ENCODE measurements at places on chromosomes 13 and 19. TPM values are rescaled to one million over a fixed set of nuclear protein-coding genes. Genes with fewer than 3 reads are reported as not detected.

DNA sequence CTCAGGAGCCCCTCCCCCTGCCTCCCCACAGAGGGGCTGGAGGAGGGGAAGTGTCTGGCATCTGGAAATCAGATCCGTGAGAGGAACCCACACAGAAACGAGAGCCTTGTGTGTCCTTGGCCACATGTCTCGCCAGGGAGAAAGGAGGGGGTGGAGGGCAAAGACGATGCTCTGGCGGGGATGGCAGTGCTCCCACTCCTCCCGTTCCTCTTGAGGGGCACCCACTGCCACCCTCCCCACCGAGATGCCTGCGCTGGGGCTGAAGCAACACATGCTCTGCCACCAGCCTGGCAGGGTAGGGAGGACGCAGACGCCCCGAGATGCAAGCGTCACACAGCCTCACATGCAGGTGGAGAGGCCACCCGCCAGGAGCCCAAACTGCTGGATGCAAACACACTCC is 2.8 kb downstream of the ADGRL1 start:
- H3K36me3 ChIP-seq = no peaks in the 10 kb centered on the region
- peaks cover 15% of the 10 kb centered on the region for H3K27me3 ChIP-seq
- H3K4me1 ChIP-seq = peaks cover 27% of the 10 kb centered on the region
- H3K27ac ChIP-seq = no peak overlapping the region
- no peak for DNase-seq
- no peak overlapping the region for H3K4me3 ChIP-seq

PSG3 gene
- not detected for total RNA-seq

ZFR2 gene
- total RNA-seq = 0.54 TPM

GRCh38 chr13:110057052-110057451 is 249.9 kb downstream of the COL4A1 start:
- H3K27me3 ChIP-seq = peaks cover 4% of the 10 kb centered on the region
- H3K4me3 ChIP-seq = no peak overlapping the region
- no peaks in the 10 kb centered on the region for H3K36me3 ChIP-seq
- no peak for DNase-seq

THSD8 gene
- 25.3 TPM for total RNA-seq

GRCh38 chr13:102907886-102908515 is 62.2 kb downstream of the ERCC5 start:
- peaks cover 22% of the 10 kb centered on the region for H3K27me3 ChIP-seq
- H3K4me1 ChIP-seq = no peaks in the 10 kb centered on the region
- no peaks in the 10 kb centered on the region for H3K36me3 ChIP-seq

DNA sequence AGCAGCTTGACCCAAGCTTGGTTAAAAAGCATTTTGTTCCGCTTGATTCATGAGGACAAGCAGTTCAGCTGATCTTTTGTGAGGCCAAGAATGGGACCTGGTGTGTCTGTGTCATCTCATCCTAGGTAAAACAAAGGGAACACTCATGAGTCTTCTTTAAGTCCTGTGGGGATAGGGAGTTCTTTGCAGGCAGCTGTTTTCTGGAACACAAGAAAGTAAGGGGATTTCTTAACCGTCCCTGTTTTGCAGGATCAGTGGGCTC is 134.5 kb upstream of the TMTC4 start:
- H3K27me3 ChIP-seq = peaks cover 22% of the 10 kb centered on the region
- H3K4me3 ChIP-seq = no peak overlapping the region
- no peak for DNase-seq
- no peaks in the 10 kb centered on the region for H3K4me1 ChIP-seq
- no peak overlapping the region for H3K27ac ChIP-seq

DNA sequence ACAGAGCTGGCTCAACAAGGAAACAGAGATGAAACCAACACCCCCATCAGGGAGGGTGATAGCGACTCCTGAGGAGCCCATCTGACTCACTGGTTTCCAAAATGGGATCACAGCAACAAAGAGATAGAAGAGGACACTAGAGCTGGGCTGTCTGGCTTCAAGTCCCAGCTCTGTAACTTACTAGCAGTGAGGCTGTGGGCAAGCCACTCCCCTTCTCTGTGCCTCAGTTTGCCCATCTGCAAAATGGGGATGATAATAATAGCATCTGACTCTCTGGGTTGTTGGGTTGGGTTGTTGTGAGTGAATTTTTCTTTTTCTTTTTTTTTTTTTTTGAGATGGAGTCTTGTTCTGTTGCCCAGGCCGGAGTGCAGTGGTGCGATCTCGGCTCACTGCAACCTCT is 14.3 kb downstream of the IGSF23 start:
- H3K27me3 ChIP-seq = peaks cover 4% of the 10 kb centered on the region
- no peak for DNase-seq
- H3K4me3 ChIP-seq = no peak overlapping the region
- H3K27ac ChIP-seq = no peak overlapping the region

DNA sequence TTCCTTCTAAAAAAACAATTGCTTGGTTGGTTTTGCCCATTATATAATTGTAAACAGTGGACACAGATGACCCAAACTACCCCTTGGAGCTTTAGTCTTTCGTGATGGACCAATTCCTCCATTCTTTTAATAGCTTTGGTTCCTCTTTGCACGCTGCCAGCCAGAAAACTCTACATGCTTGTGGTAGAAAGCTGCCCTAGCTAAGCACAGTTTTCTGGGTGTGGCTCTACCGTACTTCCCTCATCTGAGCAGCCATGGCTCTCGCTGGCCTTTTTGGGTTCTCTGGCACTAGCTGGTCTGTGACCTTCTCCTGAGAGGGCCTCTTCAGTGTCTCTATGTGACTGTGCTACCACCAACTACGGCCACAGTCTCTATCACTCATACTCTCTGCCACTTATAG is 29.9 kb upstream of the CEBPA start:
- peaks cover 6% of the 10 kb centered on the region for H3K27me3 ChIP-seq
- H3K27ac ChIP-seq = no peak overlapping the region
- no peak overlapping the region for H3K4me3 ChIP-seq
- DNase-seq = no peak

DNA sequence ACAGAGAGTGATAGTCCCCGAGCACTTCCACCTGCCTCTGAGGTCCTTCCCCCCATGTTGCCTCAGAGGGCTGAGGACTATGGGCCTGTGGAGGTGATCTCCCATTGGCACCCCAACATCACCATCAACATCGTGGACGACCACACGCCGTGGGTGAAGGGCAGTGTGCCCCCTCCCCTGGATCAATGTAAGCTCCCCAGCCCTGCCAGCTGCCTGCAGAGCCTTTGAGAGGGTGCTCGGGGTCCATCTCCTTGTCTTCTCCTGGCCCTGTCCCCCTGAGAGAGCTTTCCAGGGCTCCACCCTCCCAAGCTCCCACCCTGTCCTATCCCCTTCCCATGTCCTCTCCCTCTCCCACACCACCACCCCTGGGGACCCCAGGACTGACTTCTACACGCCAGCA is 14.9 kb upstream of the RELB start:
- H3K27ac ChIP-seq = no peak overlapping the region
- no peaks in the 10 kb centered on the region for H3K4me1 ChIP-seq
- H3K36me3 ChIP-seq = no peaks in the 10 kb centered on the region
- DNase-seq = no peak

- DNase-seq = no peak
- no peaks in the 10 kb centered on the region for H3K4me1 ChIP-seq
- no peak overlapping the region for H3K27ac ChIP-seq
- no peaks in the 10 kb centered on the region for H3K27me3 ChIP-seq
- no peak overlapping the region for H3K4me3 ChIP-seq
Measured at GRCh38 chr13:54574791-54575190, 1546.2 kb downstream of the OLFM4 start.

DNA sequence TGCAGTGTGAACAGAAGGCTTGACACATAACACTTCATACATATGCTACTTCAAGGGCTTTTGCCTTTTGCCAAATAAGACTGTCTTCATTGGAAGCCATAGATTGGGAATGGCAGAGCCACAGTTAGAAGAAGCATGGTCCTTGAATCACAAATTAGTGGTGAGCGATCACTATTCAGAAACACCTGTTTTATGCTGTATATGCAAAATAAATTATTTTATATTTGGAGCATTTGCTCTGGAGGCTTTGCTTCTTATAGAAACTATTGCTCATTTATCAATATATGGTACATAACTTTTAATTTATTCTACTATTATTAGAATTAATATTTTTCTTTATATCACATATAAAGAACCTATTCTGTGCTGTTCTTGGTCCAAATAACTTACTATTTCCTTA is 270.4 kb upstream of the SPRY2 start:
- H3K36me3 ChIP-seq = no peaks in the 10 kb centered on the region
- H3K4me3 ChIP-seq = no peak overlapping the region
- H3K4me1 ChIP-seq = no peaks in the 10 kb centered on the region
- DNase-seq = no peak
- no peaks in the 10 kb centered on the region for H3K27me3 ChIP-seq

GRCh38 chr13:96768524-96768923 is 225.8 kb downstream of the OXGR1 start:
- no peaks in the 10 kb centered on the region for H3K27me3 ChIP-seq
- H3K27ac ChIP-seq = no peak overlapping the region
- no peak overlapping the region for H3K4me3 ChIP-seq
- no peaks in the 10 kb centered on the region for H3K4me1 ChIP-seq
- no peaks in the 10 kb centered on the region for H3K36me3 ChIP-seq
- DNase-seq = no peak

ASPDH gene
- not detected for total RNA-seq

DNA sequence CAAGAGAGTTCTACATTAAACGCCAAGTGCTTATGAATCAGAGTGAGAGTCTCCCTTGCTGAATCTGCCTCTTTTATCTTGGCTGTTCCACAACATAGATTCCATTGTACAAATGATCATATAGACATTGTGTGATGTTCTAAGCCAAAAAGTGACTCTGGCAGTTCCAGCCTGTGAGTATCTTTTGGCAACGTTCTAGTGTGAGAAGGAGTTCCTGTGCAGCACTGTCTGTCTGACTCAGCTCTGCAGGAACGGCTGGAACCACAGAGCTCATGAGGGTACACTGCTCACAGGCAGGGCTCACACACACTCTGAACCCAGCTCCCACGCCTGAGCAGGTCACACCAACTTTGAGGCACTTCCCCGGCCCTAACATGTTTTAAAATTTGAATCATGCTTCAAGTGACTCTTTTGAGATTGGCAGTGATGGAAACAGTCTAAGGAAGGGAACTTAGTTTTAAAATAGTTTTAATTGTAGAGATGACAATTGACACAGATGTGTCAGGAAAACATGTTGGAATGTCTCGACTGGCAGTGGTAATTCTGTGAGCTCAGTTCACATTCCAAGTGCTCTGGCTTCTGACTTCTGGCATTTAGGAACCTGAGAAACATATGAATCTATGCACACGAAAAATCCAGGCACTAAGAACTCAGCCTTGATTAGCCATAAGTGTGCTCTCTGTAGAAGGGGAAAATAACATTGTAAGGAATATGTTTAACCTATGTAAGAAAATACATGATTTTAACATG is 272.0 kb downstream of the UQCRFS1 start:
- H3K4me1 ChIP-seq = no peaks in the 10 kb centered on the region
- no peak overlapping the region for H3K4me3 ChIP-seq
- no peak for DNase-seq
- H3K27ac ChIP-seq = no peak overlapping the region
- no peaks in the 10 kb centered on the region for H3K36me3 ChIP-seq

GRCh38 chr19:54388802-54389139 is 24.0 kb upstream of the LAIR1 start:
- DNase-seq = no peak
- peak overlapping the region; percentile 77 for H3K4me3 ChIP-seq
- no peaks in the 10 kb centered on the region for H3K36me3 ChIP-seq
- peaks cover 23% of the 10 kb centered on the region for H3K4me1 ChIP-seq
- H3K27ac ChIP-seq = peak overlapping the region; percentile 0

GRCh38 chr19:7203332-7203731 is 90.9 kb downstream of the INSR start:
- H3K36me3 ChIP-seq = no peaks in the 10 kb centered on the region
- peaks cover 25% of the 10 kb centered on the region for H3K4me1 ChIP-seq
- H3K27ac ChIP-seq = no peak overlapping the region
- no peak overlapping the region for H3K4me3 ChIP-seq

DNA sequence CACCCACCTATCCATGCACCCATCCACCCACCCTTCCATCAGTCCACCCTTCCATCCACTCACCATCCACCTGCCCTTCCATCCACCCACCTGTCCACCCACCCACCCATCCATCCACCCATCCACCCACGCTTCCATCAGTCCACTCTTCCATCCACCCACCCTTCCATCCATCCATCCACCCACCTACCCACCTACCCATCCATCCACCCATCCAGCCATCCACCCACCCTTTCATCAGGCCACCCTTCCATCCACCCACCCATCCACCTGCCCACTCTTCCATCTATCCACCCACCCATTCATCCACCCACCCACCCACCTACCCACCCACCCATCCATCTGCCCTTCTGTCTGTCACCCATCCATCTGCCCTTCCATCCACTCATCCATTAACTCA is 17.0 kb downstream of the KLHL26 start:
- peaks cover 7% of the 10 kb centered on the region for H3K36me3 ChIP-seq
- H3K4me3 ChIP-seq = no peak overlapping the region
- DNase-seq = no peak
- peaks cover 14% of the 10 kb centered on the region for H3K4me1 ChIP-seq
- no peak overlapping the region for H3K27ac ChIP-seq

- no peak overlapping the region for H3K27ac ChIP-seq
- peaks cover 3% of the 10 kb centered on the region for H3K27me3 ChIP-seq
- peaks cover 3% of the 10 kb centered on the region for H3K4me1 ChIP-seq
- DNase-seq = no peak
Measured at GRCh38 chr13:46858163-46858562, 38.7 kb downstream of the HTR2A start.

GRCh38 chr13:51355217-51355616 is 15.7 kb downstream of the SERPINE3 start:
- no peaks in the 10 kb centered on the region for H3K27me3 ChIP-seq
- no peak overlapping the region for H3K4me3 ChIP-seq
- no peaks in the 10 kb centered on the region for H3K4me1 ChIP-seq
- no peak for DNase-seq

DNA sequence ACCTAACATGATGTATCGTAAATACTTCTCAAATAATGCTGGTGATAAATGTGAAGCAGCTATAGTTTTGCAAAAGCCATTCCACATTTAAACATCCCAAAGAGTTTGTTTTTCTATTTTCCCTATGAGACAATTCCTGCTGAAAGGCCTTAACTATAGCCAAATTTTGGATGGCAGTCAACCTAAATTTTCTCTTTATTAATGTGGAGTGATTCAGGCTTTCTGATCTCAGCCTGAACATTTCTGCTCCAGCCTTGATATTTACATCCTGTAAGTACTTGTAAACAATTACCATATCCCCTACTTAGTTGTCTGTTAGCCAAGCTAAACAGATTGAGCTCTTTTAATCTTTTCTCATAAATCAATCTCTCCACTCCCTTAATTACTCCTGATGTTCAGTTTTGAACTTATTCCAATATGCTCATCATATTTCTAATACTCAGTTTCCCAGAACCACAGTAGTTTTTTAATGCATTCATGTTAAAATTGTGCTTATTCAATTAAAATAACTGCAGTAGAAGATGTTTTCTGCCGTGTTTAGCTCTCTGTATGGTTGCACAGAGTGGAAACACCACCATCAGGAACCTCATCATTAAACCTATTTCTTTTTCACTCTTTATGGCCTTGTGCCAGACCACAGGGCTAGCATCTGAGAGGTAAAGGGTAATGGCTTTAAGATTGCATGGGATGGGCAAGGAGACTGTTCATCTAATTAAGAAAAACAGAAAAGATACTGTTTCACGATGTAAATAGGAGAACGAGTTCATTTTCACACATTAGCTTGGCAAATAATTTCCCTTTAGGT is 1235.2 kb upstream of the SLC10A2 start:
- H3K27ac ChIP-seq = no peak overlapping the region
- DNase-seq = no peak
- H3K4me1 ChIP-seq = no peaks in the 10 kb centered on the region
- H3K4me3 ChIP-seq = no peak overlapping the region

GRCh38 chr13:104641309-104641708 is 1575.1 kb upstream of the SLC10A2 start:
- H3K4me1 ChIP-seq = no peaks in the 10 kb centered on the region
- no peak overlapping the region for H3K4me3 ChIP-seq
- H3K27ac ChIP-seq = no peak overlapping the region
- no peaks in the 10 kb centered on the region for H3K27me3 ChIP-seq
- no peak for DNase-seq

TSKS gene
- 0.72 TPM for total RNA-seq

STK24 gene
- 129 TPM for total RNA-seq

All from activated naive CD8-positive, alpha-beta T cell treated with anti-CD3 and anti-CD28 coated beads for 36 hours (primary cell).